ENCODE measurements at places on chromosomes 6 and 20. TPM values are rescaled to one million over a fixed set of nuclear protein-coding genes. Genes with fewer than 3 reads are reported as not detected.
A peak's percentile ranks its signal among the peaks of the same experiment; 100 is the strongest.

TIAM2 gene
- total RNA-seq, result 32.2 TPM

FAXC gene
- 4.9 TPM for total RNA-seq

CST1 gene
- not detected for total RNA-seq

NKX2-2 gene
- 0.21 TPM for total RNA-seq

DNA sequence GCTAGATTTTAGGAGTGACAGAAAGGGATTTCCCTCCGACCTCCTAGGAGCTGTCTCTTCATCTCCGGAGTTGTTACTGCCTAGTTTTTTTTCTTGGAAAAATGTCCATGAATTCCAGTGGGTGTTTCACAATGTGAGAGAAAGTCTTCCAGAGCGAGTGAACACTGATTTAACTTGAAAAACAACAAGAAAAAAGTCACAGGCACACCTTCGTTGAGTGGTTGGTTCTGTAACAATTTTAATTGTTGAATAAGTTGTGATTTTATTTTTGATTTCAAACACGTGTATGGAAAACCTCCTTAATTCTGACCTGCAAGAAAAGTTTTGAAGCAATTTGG lies 2.9 kb downstream of the TFAP2C start:
- DNase-seq, result no peak

DNA sequence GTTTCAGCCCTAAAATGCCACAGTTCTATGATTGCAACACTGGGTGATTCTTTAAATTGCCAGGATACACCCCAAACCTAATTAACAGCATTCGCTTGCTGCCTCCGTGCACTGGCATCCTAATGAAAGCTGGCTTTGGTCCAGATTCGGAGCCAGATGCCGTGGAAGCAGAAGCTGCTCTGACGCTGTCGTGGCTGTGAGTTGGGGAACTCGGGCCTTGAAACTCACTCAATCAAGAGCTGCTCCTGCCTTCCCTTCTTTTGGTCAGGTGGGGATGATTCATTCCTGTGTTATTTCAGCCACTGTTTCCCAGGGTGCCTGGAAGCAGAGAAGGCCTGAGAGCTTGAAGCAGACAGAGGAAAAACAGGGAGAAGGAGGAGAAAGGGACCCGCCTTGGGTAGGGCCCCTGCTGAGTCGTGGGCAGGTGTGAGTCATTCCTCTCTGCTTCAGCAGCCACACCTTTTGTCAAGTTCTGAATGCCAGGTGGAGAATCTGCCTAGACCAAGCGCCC lies 36.2 kb upstream of the DSP start:
- peak; percentile 72 for DNase-seq

DNA sequence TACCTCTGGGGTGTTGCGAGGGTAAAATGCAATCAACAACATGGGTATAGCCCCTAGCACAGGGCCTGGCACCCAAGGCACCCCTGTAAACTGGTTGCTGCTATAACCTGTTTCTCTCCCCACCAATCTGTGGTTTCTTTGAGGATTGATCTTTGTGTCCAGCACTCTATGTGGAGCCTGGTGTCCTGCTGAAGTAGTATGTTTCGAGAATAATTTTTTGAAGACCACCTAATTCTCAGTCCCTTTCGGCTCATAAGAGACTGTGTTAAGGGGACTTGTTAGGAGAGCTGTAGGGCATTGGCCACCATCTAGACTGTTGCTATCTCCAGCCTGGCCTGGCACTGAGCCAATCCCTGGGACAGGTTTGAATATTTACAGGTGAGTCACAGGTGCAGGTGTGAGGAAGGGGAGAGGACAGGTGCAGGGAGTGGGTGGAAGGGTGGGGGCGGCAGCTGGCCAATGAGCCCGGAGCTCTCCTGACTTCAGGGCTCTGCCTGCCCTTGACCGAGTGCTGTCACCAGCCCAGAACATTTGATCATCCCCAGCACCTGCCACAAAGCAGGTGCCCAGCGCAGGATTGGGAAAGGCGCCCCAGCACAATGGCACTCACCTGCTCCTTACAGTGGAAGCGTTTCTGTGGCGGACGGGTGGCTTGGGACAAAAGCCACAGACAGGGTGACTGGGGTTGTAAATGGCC lies 8.1 kb upstream of the C20orf144 start:
- no peak for DNase-seq

DNA sequence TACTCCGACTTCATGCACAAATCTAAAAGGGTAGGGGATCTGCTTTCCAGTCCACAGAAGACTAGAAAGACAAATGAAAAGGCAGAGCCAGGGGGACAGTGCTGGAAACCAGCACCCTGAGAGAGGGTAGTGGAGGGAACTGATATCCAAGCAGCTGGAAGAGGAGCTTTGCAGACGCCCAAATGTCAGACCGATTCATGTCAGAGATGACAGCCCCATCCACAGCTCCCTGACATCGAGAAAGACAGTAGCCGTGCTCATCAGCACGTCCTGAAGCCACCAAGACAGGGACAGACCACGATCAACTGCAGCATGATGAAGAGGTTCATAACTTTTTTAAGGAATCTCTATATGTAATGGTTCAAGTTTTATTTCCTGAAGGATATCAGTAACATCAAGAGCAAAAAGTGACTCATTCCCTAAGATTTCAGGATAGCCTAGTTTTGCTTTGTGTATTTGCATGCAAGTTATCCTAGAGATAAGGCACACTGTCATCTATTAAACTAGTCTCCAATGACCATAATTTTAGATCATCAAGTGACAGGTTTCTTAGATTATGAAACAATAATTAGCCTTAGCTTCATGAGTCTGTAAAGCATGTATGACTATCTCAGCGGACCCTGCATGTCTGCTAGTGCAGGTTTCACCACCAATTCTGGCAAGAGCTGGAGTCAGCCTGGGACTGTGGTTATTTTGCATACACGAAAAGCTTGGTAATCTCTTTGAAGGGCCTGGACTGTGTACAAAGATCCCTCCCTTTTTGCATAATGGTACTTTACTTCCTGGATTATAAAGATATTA lies 43.0 kb downstream of the PRDM1 start:
- DNase-seq, result no peak

DNA sequence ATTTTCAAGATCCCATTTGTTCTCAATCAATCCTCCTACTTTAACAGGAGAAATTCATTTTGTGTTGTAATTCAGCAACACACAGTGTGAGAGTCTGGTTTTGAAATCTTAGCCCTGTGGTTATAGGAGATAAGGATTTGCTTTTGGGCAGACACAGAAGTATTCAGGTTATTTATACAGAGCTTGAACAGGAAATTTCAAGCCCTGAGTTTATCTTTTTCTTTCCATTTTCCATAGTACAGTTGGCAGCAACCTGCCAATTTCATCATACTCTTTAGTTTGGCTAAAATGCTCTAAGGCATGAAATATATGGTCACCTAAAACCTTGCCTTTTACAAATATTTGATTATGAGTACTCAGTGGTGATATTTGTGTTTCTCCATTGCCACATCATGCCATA lies 41.4 kb downstream of the PKIB start:
- no peak for DNase-seq

DNA sequence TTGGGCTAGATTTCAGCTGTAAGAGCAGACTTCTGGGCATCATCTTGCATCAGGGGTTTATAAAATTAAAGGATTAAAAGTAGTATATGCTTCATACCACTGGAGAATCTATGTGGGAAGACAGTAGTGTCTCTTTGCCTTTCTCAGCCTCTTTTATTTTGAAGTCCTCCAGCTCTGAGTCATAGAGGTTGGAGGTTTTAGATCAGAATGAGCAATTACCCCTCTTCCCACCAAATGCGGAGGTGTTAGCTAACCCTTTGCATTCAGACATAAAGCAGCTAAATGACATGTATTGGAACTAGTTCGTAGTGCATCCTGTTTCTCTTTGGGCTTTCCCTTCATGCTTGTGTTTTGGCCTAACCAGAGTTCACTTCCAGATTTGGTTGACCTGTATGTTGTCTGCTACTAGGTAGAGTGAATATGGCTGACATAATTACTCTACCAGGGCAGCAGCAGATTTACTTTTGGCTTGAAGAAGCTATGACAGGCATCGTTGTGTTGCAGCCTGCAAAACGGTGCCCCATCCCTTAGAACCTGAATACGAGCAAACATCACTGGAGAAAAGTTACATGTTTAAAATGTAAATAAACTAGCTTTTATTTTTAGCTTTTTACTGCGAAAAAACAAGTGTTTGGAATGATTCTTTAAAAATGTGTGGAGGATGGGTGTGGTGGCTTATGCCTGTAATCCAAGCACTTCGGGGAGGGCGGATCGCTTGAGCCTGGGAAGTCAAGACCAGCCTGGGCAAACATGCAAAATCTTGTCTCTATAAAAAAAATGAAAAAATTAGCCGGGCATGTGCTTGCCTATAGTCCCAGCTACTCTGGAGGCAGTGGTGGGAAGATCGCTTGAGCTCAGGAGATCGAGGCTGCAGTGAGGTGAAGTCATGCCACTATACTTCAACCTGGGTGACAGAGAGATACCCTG lies 82.2 kb downstream of the MYO6 start:
- peak; percentile 44 for DNase-seq

DNA sequence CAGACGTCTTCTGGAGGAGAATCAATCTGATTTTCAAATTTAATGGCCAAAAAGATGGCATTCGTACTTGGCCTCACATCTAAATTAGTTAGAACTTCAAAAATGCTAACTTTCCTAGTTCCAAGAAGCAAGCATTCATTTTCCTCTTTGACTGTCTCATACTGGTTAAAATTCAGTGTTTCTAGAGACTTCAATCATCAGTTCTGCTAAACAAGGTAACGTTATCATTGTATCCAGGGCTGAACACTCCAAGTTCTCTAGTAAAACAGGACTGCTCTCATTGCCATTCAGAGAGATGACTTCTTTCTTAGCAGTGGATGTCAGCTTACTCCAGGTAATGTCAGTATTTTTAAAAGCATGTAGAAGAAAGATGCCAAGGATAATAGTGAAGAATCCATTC lies 34.6 kb upstream of the ENTPD6 start:
- no peak for DNase-seq

DNA sequence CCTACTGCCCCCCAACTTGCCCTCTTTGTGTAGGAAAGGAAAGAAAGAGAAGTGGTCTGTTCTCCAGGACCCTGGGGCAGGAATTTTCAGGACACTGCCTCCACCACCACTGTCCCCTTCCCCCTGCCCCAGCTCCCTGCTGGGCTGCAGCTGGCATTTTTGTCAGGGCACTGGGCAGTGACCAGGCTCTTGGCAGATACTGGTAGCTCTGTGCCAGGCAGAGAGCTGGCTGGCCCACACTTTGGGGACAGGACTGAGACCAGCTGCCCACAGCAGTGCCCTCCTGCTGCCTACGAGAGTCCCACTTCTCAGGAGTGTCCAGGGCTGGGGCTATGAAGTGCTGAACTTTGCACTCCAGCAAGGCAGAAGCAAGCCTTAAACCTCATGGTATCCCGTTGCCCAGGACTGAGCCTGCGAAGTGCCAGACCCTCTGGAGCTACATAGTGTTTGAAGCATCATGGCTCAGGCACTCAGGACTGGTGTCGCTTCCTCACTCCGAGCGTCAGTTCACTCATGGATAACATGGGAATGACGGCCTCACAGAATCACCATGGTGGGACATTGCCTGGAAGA lies 19.3 kb downstream of the SLC13A3 start:
- DNase-seq, result peak; percentile 14

DNA sequence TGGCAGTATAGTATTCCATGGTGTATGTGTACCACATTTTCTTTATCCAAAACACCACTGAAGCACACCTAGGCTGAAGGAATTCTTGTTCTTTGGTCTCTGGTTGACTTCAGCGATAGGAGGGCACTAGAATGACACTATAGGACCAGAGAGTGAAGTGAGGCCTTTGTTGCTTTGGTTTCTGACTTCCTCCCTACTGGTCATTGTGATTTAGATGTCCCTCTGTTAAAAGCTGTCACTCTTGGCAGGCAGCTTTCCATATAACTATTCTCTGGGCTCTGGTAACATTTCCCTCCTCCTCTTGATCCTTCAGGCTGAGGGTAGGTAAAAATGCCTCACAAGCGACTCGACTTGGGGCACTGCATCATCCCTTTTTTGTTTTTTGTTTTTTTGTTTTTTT lies 236.3 kb downstream of the MAFB start:
- no peak for DNase-seq

- no peak for DNase-seq
Measured at GRCh38 chr20:52994184-52994970, 22.2 kb downstream of the TSHZ2 start.
